GM12878 (cell line): ENCODE measurements at places on chromosomes 5 and 9. TPM values are rescaled to one million over a fixed set of nuclear protein-coding genes. Genes with fewer than 3 reads are reported as not detected.

HTR1A gene
- polyA plus RNA-seq: not detected in 2 replicates

PCDHA1 gene
- not detected in 2 replicates for polyA plus RNA-seq

BAAT gene
- 0.09 TPM in 1 of 2 replicates, not detected in the other for polyA plus RNA-seq

GRCh38 chr5:161547406-161547737 lies 847 bp upstream of the GABRB2 start:
- DNase-seq: no peak

- no peak for DNase-seq
These were observed 86.5 kb upstream of the PLPP1 start for GRCh38 chr5:55621229-55621628.

DNA sequence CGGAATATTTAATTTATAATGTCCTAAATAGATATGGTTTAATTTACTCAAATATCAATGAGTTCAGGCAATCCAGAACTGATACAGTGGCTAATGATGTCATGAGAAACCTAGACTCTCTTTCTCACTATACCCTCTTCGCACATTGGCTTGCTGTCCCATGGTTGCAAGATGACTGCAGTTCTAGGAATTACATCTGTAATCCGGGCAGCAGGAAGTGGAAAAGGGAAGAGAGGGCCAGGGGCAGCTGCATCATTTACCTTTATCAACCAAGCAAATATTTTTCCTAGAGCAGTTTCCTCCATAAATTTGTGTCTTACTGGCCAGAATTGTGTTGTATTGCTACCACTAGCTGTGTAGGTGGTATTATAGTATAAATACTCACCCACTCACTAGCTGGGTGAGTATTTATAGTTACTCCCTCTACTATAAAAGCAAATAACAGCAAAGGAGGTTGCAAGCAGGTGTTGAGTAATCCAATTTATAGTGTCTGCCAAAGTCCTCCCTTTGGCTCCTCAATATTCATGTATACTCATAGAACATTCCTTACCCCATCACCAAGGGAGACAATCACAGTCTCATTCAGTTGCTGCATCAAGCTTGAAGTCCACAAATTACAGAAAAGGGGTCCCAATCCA lies 168.8 kb downstream of the DROSHA start:
- no peak for DNase-seq

- no peak for DNase-seq
These were observed at the start of gene ANXA1 for GRCh38 chr9:73151653-73152542. ANXA1 (plus strand) TSS chr9:73151865; CDS start chr9:73158536, 6,671 bp downstream.

- DNase-seq: no peak
These were observed 76.2 kb upstream of the COL5A1 start for GRCh38 chr9:134565316-134565915.

GRCh38 chr5:131382407-131383395 lies 118.8 kb downstream of the CDC42SE2 start:
- peak; percentile 71 for DNase-seq

GRCh38 chr5:82820961-82821845 lies 256.0 kb downstream of the TMEM167A start:
- no peak for DNase-seq

GRCh38 chr5:163880302-163880701 lies 374.9 kb downstream of the MAT2B start:
- DNase-seq: no peak

GRCh38 chr5:78591972-78592700 lies 56.4 kb downstream of the LHFPL2 start:
- peak; percentile 63 for DNase-seq

GRCh38 chr5:124132843-124133242 lies 613.6 kb downstream of the ZNF608 start:
- no peak for DNase-seq

DNA sequence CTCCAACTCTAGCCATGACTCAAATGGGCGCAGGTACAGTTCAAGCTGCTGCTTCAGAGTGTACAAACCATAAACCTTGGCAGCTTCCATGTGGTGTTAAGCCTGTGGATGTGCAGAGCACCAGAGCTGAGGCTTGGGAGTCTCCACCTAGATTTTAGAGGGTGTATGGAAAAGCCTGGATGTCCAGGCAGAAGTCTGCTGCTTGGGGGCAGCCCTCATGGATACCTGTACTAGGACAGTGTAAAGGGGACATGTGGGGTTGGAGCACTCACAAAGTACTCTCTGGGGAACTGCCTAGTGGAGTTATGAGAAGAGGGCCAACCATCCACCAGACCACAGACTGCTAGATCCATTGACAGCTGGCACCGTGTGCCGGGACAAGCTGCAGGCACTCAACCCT lies 273.5 kb upstream of the ST8SIA4 start:
- no peak for DNase-seq

DNA sequence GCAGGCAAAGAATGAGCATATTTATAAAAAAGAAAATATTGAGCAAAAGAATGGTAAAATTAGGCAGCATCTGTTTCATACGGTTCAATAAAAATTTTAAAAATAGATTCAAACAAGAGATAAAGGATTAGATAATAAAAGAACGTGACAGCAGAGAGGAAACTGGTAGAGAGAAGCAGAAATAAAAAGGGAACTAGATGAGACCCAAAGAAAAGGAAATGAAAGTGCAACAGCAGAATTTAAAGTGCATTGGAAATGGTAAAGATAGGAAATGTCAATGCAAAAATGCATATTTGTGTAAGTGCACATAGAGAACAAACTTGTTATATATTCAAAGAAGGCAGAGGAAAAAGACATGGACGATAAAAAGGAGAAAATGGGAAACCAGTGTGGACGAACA lies 70.2 kb downstream of the SUSD1 start:
- no peak for DNase-seq

DNA sequence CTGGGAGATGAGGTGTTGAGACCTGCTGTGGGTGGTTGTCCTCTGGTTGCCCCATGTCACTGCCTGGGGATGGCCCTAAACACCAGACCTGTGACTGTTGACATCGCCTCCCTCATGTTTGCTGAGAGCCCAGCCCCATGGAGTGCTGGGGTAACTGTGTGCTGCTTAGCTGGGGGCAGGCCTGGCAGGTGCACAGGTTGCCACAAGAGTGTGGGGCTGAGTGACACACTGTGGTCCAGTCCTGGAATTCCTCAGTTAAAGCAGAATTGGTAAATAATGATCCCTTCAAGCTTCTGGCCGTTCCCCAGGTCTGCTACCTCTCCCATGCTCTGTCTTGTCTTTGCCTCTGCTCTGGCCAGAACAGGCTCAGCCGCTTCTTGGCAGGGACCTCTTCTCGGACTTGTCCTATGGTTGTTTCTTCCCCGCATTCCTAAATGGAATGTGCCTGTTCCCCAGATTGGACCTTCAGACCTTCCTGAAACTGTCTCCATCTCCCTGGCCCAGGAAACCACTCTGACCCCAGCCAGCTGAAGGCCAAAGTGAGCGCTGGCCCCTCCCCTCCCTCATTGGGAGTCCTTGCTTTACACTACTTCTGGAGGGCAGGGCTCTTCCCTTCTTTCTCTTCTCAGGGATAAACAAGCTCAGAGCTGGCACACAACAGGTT lies 61.2 kb upstream of the PITX1 start:
- no peak for DNase-seq
